ENCODE measurements at places on chromosomes 6 and 20. TPM values are rescaled to one million over a fixed set of nuclear protein-coding genes. Genes with fewer than 3 reads are reported as not detected.

GRCh38 chr6:110284855-110285254 lies 73.3 kb downstream of the METTL24 start:
- H3K4me3 ChIP-seq: no peak overlapping the region
- no peak overlapping the region for H3K27ac ChIP-seq
- DNase-seq: no peak
- H3K36me3 ChIP-seq: peaks cover 7% of the 10 kb centered on the region

DNA sequence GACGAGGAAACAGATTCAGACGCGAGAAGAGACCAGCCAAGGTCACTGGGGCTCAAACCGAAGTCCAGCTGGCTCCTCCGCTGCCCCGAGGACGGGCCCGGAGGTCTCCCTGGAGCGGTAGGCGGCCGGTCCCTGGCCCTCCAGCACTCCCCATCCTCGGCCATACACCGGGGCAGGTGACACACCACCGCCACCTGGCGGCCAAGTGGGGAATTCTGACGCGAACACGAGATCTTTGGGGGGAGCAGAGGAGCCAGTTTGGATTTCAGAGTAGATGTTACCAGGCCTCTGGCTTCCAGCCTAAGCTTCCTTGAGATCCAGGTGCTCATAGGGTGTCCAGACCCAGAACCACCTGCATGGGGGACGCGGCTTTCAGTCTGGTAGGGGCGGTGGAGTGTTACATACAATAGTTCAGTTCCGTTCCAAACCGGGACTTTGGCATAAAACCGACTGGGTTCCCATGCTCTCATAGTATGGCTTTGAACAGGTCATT lies 16.1 kb downstream of the BPIFB1 start:
- peak; percentile 90 for DNase-seq
- peaks cover 49% of the 10 kb centered on the region for H3K27me3 ChIP-seq
- no peak overlapping the region for H3K4me3 ChIP-seq
- H3K4me1 ChIP-seq: no peaks in the 10 kb centered on the region

- no peaks in the 10 kb centered on the region for H3K36me3 ChIP-seq
- DNase-seq: no peak
- H3K27ac ChIP-seq: no peak overlapping the region
- H3K27me3 ChIP-seq: peaks cover 42% of the 10 kb centered on the region
- no peaks in the 10 kb centered on the region for H3K4me1 ChIP-seq
- H3K4me3 ChIP-seq: no peak overlapping the region
These were observed 519.4 kb upstream of the ZNF337 start for GRCh38 chr20:26216025-26216424.

DNA sequence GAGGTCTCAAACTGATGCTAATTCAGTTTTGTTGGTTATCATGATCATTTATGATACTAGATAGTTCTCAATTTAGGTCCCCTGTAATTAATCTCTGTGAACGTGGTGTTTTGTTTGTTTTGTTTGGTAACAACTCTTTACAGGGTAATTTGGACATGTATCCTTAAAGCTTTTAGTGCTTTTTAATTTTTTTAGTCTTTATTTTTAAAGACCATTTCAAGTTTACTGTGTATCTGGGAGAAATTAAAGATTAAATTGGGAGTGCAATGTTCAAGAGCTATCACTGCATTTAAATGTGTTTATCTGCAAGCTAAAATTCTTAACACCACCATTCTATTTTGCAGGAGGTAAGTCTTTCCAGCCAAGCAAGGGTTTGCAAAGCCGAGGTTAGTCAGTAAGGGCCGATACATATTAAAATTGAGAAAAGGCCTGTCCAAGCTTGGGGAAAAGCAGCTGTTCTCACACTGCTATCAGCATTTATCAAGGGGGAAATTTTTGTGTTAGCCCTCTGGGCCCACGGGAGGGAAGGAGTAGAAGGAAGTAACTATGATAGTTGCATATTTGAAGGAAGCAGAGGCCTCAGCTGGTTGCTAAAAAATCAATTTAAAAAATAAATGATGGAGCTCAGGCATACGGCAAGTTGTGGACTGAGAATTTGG lies 59.3 kb upstream of the ZNF217 start:
- H3K27me3 ChIP-seq: no peaks in the 10 kb centered on the region
- peaks cover 39% of the 10 kb centered on the region for H3K4me1 ChIP-seq
- no peak overlapping the region for H3K4me3 ChIP-seq
- H3K36me3 ChIP-seq: no peaks in the 10 kb centered on the region
- DNase-seq: no peak

GRCh38 chr6:84871925-84872324 lies 107.5 kb upstream of the TBX18 start:
- H3K27me3 ChIP-seq: no peaks in the 10 kb centered on the region
- H3K4me1 ChIP-seq: no peaks in the 10 kb centered on the region
- DNase-seq: no peak
- no peaks in the 10 kb centered on the region for H3K36me3 ChIP-seq
- H3K27ac ChIP-seq: no peak overlapping the region

GRCh38 chr6:130890521-130890971 lies 63.3 kb downstream of the SMLR1 start:
- H3K4me3 ChIP-seq: no peak overlapping the region
- H3K36me3 ChIP-seq: peaks cover 6% of the 10 kb centered on the region
- DNase-seq: no peak
- no peaks in the 10 kb centered on the region for H3K27me3 ChIP-seq
- no peak overlapping the region for H3K27ac ChIP-seq
- H3K4me1 ChIP-seq: peaks cover 4% of the 10 kb centered on the region

DNA sequence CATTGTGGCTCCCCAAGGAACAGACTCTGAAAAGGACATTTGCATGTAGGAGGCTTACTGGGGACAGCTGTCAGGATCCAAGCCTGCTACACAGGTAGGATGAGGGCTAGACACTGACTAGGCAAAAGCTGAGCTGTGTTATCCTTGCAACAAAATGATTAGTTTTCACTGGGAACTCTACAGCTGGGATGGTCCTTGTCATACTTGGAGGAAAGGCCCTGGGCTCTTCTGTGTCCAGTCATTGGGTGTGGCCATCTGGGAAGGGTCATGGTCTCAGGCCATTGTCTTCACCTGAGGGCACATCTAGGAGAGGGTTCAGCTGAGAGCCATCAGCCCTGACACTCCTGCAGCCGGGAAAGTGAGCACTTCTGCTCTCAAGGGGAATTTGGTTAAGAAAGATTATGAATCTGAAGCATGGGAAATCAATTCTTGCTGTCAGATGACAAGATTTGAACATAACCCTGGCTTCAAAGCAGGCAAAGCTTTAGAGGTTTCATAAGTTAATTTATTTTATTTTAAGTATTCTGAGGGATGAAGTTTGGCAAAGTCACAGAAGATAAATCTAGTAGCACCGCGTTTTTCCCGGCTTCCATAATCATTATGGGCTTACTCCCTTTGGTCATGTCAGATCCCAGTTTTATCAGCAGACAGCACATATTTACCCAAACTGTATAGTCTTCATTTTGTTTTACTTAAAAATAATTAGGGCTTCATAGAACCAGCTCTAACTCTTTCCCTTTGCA lies 78.4 kb upstream of the SLC22A23 start:
- no peak for DNase-seq
- H3K4me1 ChIP-seq: peaks cover 2% of the 10 kb centered on the region
- H3K36me3 ChIP-seq: no peaks in the 10 kb centered on the region
- no peak overlapping the region for H3K27ac ChIP-seq

- no peaks in the 10 kb centered on the region for H3K36me3 ChIP-seq
- no peak for DNase-seq
- H3K4me1 ChIP-seq: no peaks in the 10 kb centered on the region
- no peak overlapping the region for H3K27ac ChIP-seq
These were observed 16.8 kb upstream of the CDH22 start for GRCh38 chr20:46324960-46325703.

DNA sequence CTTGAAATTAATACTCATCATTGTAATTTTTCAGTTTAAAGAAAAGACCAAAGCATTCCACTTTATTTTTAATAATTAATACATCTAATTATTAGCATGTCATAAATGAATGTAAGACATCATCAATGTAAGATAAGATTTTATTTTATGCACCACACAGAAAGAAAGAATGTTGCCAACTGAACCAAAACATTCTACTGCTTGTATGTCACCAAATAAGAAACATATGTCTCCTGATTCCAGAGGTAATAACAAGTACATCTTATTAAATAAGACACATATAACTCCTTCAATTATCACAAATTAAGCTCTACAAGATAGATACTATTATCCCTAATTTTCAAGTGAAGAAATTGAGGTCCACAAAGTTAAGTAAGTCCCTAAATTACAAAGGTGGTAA lies 189.5 kb downstream of the GMDS start:
- H3K27me3 ChIP-seq: no peaks in the 10 kb centered on the region
- no peak overlapping the region for H3K27ac ChIP-seq
- DNase-seq: no peak
- H3K4me3 ChIP-seq: no peak overlapping the region
- no peaks in the 10 kb centered on the region for H3K4me1 ChIP-seq

GRCh38 chr20:31570735-31571617 lies 34.1 kb upstream of the ID1 start:
- DNase-seq: no peak
- peaks cover 2% of the 10 kb centered on the region for H3K36me3 ChIP-seq
- H3K27me3 ChIP-seq: no peaks in the 10 kb centered on the region
- no peak overlapping the region for H3K4me3 ChIP-seq

- H3K27ac ChIP-seq: peak overlapping the region; percentile 68
- DNase-seq: no peak
- peaks cover 11% of the 10 kb centered on the region for H3K4me1 ChIP-seq
- peaks cover 5% of the 10 kb centered on the region for H3K36me3 ChIP-seq
- H3K27me3 ChIP-seq: no peaks in the 10 kb centered on the region
These were observed 343.5 kb downstream of the RFPL4B start for GRCh38 chr6:112690497-112691202.

DNA sequence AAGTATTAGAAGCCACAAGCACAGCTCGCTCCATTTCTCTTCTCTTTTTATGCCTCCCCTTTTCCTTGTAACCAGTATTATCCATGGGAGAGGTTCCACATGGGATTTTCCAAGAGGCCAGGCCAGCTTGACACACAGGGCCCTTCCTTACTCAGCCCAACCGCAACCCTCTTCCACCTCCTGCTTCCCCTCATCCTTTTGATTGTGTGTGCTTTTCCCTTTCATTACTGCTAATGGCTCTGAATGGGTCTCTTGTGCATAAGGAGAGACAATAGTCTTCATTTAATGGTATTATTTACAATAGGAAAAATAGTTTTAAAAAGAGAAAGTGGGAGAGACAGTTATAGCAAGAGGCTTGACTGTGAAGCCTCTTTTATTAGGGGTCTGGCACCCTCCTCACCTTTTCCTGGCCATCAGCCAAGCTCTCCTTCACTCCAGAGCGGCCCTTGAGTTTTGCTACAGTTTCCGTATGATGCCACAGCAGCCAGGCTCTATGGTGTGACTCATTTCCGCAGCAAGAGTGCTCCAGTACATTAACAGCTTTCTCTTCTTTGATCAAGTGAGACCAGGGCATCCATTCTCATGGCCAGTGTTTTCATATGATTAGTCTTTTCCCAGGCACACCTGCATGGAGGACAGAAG lies 579.5 kb downstream of the TFAP2B start:
- H3K27ac ChIP-seq: no peak overlapping the region
- no peak overlapping the region for H3K4me3 ChIP-seq
- H3K4me1 ChIP-seq: peaks cover 14% of the 10 kb centered on the region
- no peaks in the 10 kb centered on the region for H3K27me3 ChIP-seq
- no peak for DNase-seq
- no peaks in the 10 kb centered on the region for H3K36me3 ChIP-seq

DNA sequence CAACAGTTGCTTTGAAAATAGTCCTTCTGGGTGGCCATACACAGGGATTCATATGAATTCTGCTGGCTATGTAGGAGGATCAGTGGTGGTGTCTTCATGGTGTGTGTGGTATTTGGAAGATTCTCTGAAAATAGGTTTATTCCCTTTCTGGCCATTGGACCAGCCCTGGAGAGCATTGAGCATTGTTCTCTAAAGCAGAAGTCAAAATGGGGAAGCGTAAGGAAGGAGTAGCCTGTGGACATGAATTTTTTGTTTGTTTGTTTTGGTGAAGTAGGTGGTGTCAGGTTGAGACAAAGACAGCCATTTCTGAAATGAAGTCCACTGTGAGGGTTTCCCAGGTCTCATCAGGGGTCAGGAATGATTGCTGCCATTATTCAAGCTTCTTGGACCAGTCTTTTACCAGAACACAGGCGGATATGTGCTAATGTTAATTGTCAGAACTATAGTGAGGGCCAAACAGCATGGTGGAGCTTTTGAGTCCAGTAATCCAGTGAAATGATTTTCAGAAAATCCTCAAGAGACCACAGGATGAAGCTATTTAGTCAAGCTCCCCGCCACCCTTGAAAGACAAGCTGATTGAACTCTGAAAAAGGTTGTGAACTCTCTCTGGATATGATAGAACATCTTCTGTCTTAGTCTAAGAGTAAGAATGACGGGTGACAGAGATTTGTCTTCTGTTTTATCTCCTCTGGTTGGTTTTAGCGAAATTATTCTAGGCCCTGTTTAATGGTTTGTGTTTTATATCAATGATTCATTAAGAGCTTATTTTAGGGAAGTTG lies 60.0 kb downstream of the DNAH8 start:
- H3K27ac ChIP-seq: no peak overlapping the region
- H3K4me3 ChIP-seq: no peak overlapping the region
- H3K27me3 ChIP-seq: no peaks in the 10 kb centered on the region
- H3K4me1 ChIP-seq: no peaks in the 10 kb centered on the region

DNA sequence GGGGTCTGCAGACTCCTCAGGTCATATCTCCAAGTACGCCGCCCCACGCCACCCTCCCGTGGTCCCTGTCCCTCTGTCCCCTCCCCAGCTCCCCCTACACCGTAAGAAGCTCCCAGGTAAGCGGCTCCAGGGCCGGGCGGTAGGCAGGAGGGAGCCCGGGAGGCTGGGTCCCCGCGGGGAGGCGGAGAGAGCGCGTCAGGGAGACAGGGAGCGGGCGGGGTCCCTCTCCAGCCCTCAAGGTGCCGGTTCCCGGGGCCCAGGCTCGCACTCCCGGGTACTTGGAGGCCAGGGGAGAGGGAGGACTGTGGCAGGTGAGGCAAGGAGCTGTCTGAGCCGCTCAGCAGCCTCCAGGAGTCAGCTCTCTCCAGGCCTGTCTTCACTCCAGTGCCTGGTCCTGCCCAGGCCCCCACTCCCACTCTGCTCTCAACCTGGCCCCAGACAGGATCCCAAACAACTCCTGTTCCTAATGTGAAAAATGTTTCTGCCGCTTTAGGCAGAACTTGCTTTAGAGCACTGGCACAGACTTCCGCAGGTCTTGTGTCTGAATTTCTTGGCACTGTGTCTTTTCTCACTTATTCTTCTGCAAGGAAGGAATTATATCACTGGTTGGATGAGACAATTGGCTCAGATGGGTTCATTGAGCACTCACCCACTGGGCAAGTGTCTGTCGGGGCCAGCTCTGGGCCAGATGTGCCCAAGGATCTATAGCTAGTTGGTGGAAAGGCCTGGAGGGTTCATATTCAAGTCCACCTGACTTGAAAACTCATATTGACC lies 36.6 kb downstream of the HLA-G start:
- H3K4me3 ChIP-seq: no peak overlapping the region
- no peak for DNase-seq
- no peak overlapping the region for H3K27ac ChIP-seq

- DNase-seq: no peak
- no peaks in the 10 kb centered on the region for H3K36me3 ChIP-seq
- H3K4me1 ChIP-seq: no peaks in the 10 kb centered on the region
- H3K27ac ChIP-seq: no peak overlapping the region
These were observed 87.0 kb downstream of the SGK1 start for GRCh38 chr6:134230940-134231339.

The ANKRD66 gene
- total RNA-seq: not detected

The C6orf58 gene
- not detected for total RNA-seq

The FAM83C gene
- total RNA-seq: not detected

The PARD6B gene
- 32.9 TPM for total RNA-seq

The SPATA25 gene
- 4.2 TPM for total RNA-seq

The HLA-DOA gene
- total RNA-seq: 5.6 TPM

The POM121L2 gene
- not detected for total RNA-seq

The DNMT3B gene
- total RNA-seq: 15.4 TPM

The LRRC73 gene
- 1.6 TPM for total RNA-seq

The ESR1 gene
- not detected for total RNA-seq

The HRH3 gene
- total RNA-seq: not detected

The ANKEF1 gene
- total RNA-seq: 10.9 TPM

Measured in progenitor cell of endocrine pancreas (in vitro differentiated cells).